ENCODE measurements at places on chromosomes 6 and 20.
A peak's percentile ranks its signal among the peaks of the same experiment; 100 is the strongest.

DNA sequence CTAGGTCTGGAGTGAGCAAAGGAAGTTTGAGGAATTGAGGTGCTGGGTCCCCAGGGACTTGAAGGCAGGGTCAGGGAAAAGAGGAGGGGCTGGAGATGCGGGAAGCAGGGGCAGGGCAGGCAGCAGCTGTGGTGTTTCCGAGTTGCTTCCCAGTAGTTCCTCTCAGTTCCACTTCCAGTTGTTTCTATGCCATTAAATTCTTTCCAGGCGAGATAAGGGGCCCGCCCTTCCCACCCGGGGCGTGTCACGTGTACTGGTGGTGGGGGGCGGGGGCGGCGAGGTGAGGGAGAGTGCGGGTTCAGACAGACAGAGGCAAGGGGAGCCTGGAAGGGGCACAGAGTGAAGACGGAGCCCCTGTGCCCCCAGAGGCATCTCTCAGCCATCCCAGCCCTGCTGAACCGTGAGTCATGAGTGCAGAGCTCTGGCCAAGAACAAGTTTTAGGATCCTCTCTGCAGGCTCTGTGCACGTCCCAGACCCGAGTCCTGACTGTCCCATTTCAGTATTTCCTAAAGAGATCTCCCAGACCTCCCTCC, 977 bp downstream of the TNXB start:
- peaks cover 15% of the 10 kb centered on the region for H3K4me1 ChIP-seq
- peaks cover 4% of the 10 kb centered on the region for H3K36me3 ChIP-seq
- H3K27ac ChIP-seq: no peak overlapping the region
- H3K4me3 ChIP-seq: no peak overlapping the region
- H3K27me3 ChIP-seq: peaks cover 16% of the 10 kb centered on the region
- no peak for DNase-seq

- H3K27ac ChIP-seq: no peak overlapping the region
- H3K4me1 ChIP-seq: peaks cover 36% of the 10 kb centered on the region
- H3K4me3 ChIP-seq: no peak overlapping the region
- no peak for DNase-seq
Observed at GRCh38 chr20:59402681-59403080, 102.3 kb downstream of the EDN3 start.

DNA sequence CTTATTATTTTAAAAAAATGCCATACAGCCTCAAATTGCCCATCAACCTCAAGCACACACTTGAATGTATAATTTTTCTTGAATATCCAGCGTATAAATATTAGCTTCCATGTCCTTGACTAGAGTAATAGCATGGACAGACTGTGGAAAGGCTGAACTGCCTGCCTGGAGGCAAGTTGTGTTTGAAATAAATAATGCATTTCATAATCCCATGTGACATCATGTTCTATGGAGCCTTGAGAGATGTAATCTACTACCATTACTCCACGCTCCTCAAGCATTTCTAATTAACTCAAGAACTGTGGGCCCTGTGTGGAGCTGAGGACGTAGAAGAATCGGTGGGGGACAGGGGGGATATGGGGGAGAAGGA, 94.2 kb downstream of the CDS2 start:
- peaks cover 6% of the 10 kb centered on the region for H3K4me1 ChIP-seq
- DNase-seq: no peak
- H3K27me3 ChIP-seq: no peaks in the 10 kb centered on the region
- H3K27ac ChIP-seq: no peak overlapping the region
- peaks cover 2% of the 10 kb centered on the region for H3K36me3 ChIP-seq
- H3K4me3 ChIP-seq: no peak overlapping the region

DNA sequence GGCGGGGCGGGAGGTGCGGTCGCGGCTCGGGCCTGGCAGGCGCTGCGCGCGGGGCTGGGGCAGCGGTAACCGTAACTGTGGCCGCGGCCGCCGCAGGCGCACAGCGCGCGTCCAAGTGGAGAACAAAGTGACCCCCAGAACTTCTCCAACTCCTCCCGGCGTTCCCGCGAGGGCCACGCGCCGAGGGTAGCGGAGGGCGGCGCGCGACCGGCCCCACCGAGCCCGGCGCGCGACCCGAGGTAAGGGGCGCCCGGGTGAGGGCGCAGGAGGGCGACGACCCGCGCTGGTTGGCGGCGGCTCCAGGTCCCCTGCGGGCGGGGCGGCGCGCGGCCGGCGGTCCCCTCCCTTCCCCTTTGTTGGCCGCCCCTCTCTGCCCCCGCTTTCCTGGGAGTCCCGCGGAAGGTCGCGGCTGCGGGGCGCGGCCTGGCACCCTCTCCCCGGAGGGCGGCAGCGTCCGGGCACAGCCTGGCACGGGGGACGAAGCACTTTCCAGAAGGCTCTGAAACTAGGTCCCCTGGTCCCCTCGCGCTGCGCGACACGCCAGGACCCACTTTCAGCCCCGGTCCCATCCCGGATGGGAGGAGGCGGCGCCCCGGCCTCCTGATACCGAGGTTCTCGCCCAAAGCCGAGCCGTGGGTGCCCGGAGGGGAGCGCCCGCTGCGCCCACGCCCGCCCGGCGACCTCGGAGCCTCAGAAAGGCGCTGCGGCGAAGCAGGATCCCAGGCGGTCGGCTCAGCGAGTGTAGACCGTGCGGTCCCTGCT, at the start of gene TIAM2:
TSS of gene TIAM2 (plus strand) at position 62 of the 762 bp plus-strand sequence. CDS start 133,909 bp downstream, outside the sequence.
- H3K27ac ChIP-seq: no peak within 1 kb of the TSS
- H3K4me3 ChIP-seq: peak within 1 kb of the TSS; percentile 91
- no peaks in the 10 kb centered on the region for H3K36me3 ChIP-seq
- peaks cover 2% of the 10 kb centered on the region for H3K27me3 ChIP-seq

- H3K27ac ChIP-seq: no peak overlapping the region
- DNase-seq: no peak
- no peaks in the 10 kb centered on the region for H3K36me3 ChIP-seq
- H3K27me3 ChIP-seq: no peaks in the 10 kb centered on the region
- peaks cover 3% of the 10 kb centered on the region for H3K4me1 ChIP-seq
Observed at GRCh38 chr6:38803129-38803528, 88.0 kb downstream of the DNAH8 start.

DNA sequence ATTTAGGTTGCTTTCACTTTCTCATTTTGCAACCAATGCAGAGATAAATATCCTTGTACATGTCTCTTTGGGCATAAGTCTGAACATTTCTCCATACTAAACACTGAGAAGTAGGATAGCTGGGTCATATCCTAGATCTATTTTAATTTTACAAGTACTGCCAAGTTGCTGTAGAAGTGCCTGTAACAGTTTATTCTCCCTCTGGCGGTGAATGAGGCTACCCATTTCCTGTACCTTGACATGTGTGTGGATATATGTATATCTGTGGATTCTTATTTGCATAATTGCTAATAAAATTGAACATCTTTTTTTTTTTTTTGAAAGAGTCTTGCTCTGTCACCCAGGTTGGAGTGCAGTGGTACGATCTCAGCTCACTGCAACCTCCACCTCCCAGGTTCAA, 48.0 kb upstream of the PNRC1 start:
- no peak for DNase-seq
- H3K27ac ChIP-seq: no peak overlapping the region
- H3K27me3 ChIP-seq: no peaks in the 10 kb centered on the region
- peaks cover 7% of the 10 kb centered on the region for H3K4me1 ChIP-seq
- H3K4me3 ChIP-seq: no peak overlapping the region
